ENCODE measurements at places on chromosomes 5 and 9. TPM values are rescaled to one million over a fixed set of nuclear protein-coding genes. Genes with fewer than 3 reads are reported as not detected.

OSMR gene
- 6.9 TPM for total RNA-seq

LVRN gene
- 0.52 TPM for total RNA-seq

C9orf85 gene
- 13.5 TPM for total RNA-seq

TXNDC8 gene
- not detected for total RNA-seq

SHISAL2B gene
- total RNA-seq, result not detected

CDH9 gene
- total RNA-seq, result not detected

SMIM27 gene
- 8.8 TPM for total RNA-seq

SLC9A3 gene
- total RNA-seq, result 78.1 TPM

PCDHB2 gene
- 1.1 TPM for total RNA-seq

TPPP gene
- 3.9 TPM for total RNA-seq

ITK gene
- 1.7 TPM for total RNA-seq

NRG2 gene
- total RNA-seq, result 0.06 TPM

ZSWIM6 gene
- total RNA-seq, result 22.5 TPM

SPATA31C1 gene
- not detected for total RNA-seq

RNF180 gene
- 2.0 TPM for total RNA-seq

DNA sequence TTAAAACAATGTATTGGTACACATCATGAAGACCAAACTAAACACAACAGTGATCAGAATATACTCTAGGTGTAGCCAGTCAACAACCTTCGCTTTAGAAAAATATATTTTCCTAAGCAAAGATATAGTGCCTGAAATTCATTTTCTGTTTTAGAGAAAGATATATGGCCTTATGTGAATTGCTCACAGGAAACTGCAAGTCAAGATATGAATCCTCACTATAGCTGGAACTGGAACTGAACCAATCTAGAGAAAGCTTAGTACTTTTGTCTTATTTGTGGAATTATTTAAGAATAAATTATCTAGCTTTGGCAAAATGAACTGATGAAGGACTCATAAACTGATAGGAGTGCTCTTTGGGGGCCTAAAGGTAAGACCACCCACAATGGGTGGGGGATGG, 27.3 kb downstream of the GZMK start:
- DNase-seq, result no peak

- peak; percentile 18 for DNase-seq
Measured at GRCh38 chr5:138148811-138149210, 9.6 kb upstream of the NME5 start.

GRCh38 chr5:30752015-30752414, 441.5 kb upstream of the CDH6 start:
- no peak for DNase-seq

GRCh38 chr9:99823681-99824377, 2.1 kb downstream of the NR4A3 start:
- DNase-seq, result peak; percentile 34

DNA sequence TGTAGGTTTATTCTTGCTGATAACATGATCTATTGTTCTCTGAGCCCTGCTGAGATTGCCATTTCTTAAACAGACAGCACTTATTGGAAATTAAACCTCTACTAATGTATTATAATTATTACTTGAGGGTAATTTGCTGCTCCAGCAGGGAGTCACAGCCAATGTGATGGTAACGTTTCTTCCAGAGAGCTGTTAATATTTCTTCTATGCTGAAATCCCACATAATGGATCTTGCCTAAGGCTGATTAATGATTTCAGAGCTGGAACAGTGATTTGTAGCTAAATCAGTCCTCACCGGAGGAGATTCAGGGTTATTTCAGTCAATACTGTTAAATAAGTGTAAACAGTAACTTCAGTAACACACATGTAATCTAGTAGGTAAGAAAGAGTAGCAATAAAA, 170.1 kb downstream of the CDH12 start:
- no peak for DNase-seq

DNA sequence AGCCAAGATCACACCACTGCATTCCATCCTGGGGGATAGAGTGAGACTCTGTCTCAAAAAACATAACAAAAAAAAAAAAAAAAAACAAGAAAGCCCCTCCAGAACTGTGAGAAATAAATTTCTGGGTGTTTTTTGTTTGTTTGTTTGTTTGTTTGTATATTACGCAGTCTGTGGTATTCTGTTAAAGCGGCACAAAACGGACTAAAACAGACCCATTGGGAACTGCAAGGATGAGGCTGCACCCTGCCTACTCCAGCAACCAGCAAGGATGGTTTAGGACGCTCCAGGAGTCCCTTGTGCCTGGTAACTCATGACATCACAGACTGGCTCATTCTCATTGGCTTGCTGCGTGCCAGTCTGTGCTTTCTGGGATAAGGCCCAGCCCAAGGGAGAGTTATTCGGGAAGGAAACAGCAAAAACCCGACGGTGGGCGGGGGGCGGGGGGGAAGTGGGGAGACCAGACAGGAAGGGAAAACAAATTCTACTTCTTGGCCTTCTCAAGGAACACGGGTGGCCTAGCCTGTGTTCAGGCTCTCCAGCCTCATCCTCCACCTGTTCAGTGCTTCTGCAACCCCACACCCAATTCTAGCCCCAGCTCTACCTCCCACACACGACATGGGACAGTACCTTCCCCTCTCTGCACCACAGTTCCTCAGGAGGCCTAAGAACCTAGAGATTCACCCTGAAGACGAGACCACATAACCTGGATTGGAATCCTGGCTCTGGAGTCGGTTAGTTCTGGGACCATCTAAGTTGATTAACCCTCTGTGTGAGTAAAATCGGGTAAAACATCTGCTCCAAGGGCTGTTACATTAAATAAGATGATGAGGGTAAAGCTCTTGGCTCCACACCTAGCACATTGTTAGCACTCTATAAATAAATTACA, 2.8 kb downstream of the CD74 start:
- peak; percentile 84 for DNase-seq

- no peak for DNase-seq
Measured at GRCh38 chr9:132040808-132041207, 38.9 kb downstream of the MED27 start.

GRCh38 chr9:126430124-126430523, 103.5 kb downstream of the MVB12B start:
- no peak for DNase-seq

- DNase-seq, result no peak
Measured at GRCh38 chr9:8880060-8880459, 1080.5 kb upstream of the DMAC1 start.

GRCh38 chr9:37986771-37987258, 82.2 kb downstream of the SHB start:
- DNase-seq, result no peak

- no peak for DNase-seq
Measured at GRCh38 chr5:72888595-72888994, 67.2 kb upstream of the FCHO2 start.

DNA sequence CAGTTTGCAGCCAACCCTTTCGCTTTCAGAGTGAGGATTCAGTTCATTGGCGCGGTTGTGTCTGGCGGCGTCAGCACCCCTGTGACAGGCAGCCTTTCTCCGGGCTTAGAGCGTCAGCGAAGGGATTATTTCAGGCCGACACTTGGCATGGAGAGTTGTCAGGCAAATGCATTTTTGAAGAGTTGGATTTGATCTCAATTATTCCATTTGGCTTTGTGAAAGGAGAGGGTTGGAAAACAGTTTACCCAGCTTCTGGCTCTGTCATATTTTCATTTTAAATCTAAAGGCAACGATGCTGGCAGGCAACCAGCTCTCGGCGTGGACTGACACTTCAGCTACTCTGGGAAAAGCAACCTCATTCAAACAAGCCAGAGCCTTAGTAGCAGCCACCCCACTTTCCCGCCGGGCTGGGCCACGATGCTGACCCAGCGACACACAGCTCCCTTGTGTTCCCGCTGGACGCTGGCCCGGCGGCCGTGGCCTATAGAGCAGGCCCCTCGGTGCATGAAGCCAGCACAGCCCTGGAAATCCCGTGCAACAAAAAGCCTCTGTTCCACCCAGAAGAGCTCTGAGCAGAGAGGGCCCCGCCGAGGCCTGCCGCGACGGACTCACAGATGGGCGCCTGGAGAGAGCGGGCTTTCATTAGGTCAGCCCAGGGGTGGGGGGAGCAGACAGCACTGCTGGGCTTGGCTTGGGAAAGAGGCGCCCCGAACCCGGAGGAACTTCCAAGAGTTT, 28.9 kb upstream of the LPCAT1 start:
- DNase-seq, result no peak

DNA sequence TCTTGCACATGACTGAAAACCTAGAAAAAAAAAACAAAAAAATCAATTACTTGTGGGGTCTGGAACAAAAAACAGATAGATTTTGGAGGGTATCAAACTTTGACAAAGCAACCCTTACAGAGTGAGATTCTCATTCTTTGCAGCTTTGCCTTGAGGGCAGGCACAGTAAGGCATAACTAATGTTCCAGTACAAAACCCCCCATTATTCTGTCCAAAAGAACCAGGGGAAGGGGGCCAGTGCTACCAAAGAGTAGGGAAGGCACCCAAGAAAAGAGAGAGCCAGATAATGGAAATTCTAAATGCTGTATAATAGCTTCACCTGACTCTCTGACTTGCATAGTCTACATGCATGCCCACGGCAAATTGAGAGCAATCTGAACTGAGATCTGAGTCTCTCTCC, 12.9 kb downstream of the POLK start:
- DNase-seq, result no peak

DNA sequence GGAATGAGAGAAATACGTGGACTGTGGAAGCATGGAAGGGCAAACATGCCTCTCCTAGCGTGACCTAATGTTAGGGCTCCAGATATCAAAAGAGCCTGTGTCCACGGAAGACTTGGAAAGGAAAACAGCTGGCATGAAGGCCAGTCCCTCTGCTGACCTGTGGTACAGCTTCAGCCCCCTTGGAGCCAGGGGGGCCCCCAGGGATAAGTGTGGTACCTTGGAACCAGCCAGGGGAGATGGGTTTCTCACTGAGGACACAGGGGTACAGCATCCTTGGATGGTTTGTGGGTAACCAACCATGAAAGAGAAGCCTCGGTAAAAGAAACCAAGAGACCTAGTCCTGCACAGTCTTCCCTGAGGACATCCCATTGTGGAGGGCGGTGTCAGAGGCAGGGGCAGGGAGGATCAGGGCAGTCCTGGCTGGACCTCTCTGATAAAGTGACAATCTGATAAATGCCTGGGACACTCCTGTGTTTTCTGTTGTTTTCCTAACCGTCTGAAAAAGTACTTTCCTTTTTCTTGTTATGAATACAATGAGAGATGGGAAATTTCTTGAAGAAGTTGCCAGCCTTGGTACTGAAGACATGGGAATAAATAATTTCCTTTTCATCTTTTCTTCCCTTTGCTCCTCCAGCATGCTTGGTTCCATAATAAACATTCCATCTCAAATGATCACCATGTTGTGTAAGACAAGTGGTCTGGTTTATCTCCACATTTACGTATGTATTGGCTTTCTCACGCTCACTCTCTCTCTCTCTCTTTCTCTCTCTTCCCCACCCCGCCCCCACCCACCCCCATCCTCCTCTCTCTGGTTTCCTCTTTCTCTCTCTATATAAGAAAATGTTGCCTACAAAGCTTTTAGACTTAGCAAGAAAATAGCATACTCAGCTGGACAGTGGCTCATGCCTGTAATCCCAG, 102.1 kb downstream of the SUSD1 start:
- no peak for DNase-seq

- no peak for DNase-seq
Measured at GRCh38 chr5:131286400-131286715, 22.5 kb downstream of the CDC42SE2 start.

DNA sequence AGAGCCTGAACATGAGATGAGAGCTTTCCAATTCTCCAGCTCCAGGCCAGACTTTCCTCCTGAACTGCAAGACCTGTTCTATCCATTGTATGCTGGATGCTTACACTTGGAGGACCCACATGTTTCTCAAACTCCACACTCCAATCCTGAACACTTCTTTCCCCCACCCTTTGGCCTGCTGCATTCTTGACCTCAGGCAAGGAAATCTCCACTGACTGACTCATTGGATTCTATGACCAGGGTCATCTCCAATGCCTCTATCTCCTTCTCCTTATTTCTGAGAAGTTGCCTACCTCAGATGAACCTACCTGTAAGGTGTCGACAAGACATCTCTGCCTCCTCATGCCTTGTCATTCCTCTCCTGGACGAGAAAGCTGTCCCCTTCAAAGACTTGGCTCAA, 153.6 kb downstream of the CRB2 start:
- DNase-seq, result no peak

- DNase-seq, result no peak
Measured at GRCh38 chr5:17365811-17366138, 132.3 kb upstream of the TAF11L2 start.

- DNase-seq, result no peak
Measured at GRCh38 chr9:125843646-125844045, 96.5 kb downstream of the PBX3 start.

DNA sequence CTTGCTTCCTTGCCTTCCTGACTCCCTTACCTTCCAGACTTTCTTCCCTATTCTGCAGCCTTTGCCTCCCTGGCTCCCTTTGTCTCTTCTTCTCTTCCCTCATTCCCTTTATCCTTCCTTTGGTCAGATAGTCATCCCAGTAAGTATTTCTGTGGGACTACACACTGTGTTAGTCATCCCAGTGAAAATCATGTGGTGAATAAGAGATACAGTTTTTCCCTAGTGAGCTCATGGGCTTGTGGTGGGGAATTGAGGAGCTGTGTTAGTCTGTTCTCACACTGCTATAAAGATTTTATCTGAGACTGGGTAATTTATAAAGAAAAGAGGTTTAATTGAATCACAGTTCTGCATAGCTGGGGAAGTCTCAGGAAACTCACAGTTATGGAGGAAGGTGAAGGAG, 109.8 kb upstream of the EDIL3 start:
- no peak for DNase-seq

GRCh38 chr9:102479191-102479590, 515.9 kb upstream of the CYLC2 start:
- no peak for DNase-seq

GRCh38 chr9:31677877-31678276, 706.6 kb upstream of the ACO1 start:
- DNase-seq, result no peak

DNA sequence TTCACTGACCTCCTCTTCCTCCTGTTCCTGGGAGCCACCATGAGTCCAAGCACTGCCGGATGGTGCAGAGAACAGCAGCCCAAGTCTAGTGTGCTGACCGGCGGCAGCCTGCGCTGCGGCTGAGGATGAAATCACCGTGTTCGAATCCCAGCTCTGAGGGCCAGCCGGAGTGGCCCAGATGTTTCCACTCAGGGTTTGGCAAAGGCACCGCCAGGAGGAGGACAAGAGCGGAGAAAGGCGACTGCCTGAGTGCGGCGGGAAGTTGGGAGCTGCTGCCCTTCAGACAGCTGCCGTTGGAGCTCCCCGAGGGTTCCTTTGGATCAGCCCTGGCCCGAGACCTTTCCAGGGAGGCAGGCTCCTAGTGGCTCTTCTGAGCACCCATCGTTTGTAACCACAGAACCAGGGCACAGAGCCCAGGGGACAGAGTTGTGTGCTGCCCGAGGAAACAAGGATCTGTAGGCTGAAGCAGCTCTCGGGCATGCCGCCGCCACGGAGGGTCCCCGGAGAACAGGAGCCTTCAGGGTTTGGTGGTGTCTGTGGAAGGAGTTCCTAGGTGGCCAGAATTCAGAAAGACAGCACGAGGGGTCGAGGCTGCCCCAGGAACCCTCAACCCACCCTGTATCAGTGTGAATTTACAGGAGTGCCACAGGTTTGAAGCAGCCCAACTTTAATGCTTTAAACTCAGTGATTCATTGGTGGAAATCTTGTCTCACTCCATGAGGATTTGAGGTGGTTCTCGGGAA, 115.6 kb upstream of the COL5A1 start:
- peak; percentile 36 for DNase-seq

GRCh38 chr5:111583758-111584203, 71.4 kb upstream of the STARD4 start:
- DNase-seq, result no peak

GRCh38 chr9:112200711-112201110, 25.6 kb upstream of the SUSD1 start:
- DNase-seq, result no peak

- DNase-seq, result peak; percentile 22
Measured at GRCh38 chr9:93670208-93671019, 94.0 kb downstream of the PHF2 start.
